Endothelial cell of umbilical vein (primary cell): ENCODE measurements at places on chromosomes 2 and 18. TPM values are rescaled to one million over a fixed set of nuclear protein-coding genes. Genes with fewer than 3 reads are reported as not detected.

GRCh38 chr2:144999071-144999875, 479.4 kb upstream of the ZEB2 start:
- no peak overlapping the region for H3K4me3 ChIP-seq
- no peaks in the 10 kb centered on the region for H3K36me3 ChIP-seq
- peaks cover 13% of the 10 kb centered on the region for H3K4me1 ChIP-seq

DNA sequence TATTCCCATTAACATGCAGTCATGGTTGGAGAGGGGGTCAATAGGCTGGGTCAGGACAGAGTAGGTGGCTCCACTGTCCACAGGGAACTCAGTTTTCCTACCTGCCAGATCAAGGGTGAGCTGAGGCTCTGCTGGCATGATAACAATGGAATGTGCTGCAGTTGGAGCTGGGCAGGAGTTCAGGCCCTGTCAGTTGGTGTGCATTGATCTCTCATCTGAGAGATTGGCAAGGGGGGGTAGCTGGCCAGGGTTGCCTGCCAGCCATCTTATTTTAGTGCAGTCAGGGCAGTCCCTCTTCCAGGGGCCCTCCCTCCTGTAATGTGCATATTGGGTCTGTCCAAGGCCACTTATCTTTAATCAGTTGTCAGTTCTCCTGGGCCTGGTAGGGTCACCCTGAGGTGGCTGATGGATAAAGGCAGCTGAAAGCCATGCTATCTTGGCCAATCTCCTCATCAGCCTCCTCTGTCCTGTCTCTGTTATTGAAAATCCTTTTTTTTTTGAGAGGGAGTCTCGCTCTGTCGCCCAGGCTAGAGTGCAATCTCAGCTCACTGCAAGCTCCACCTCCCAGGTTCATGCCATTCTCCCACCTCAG, 38.1 kb upstream of the CCBE1 start:
- H3K4me3 ChIP-seq, result no peak overlapping the region
- DNase-seq, result no peak
- no peak overlapping the region for H3K27ac ChIP-seq

- peaks cover 47% of the 10 kb centered on the region for H3K4me1 ChIP-seq
- H3K36me3 ChIP-seq, result no peaks in the 10 kb centered on the region
- H3K27me3 ChIP-seq, result no peaks in the 10 kb centered on the region
- no peak overlapping the region for H3K27ac ChIP-seq
Measured at GRCh38 chr2:134429886-134430285, 176.0 kb downstream of the MGAT5 start.

- H3K27me3 ChIP-seq, result no peaks in the 10 kb centered on the region
- H3K4me3 ChIP-seq, result no peak overlapping the region
- H3K27ac ChIP-seq, result no peak overlapping the region
- peaks cover 34% of the 10 kb centered on the region for H3K36me3 ChIP-seq
- H3K4me1 ChIP-seq, result no peaks in the 10 kb centered on the region
Measured at GRCh38 chr2:11790228-11790627, 43.8 kb downstream of the LPIN1 start.

GRCh38 chr2:6077585-6077984, 385.4 kb downstream of the SOX11 start:
- H3K27ac ChIP-seq, result no peak overlapping the region
- H3K36me3 ChIP-seq, result no peaks in the 10 kb centered on the region
- DNase-seq, result no peak
- no peaks in the 10 kb centered on the region for H3K27me3 ChIP-seq

DNA sequence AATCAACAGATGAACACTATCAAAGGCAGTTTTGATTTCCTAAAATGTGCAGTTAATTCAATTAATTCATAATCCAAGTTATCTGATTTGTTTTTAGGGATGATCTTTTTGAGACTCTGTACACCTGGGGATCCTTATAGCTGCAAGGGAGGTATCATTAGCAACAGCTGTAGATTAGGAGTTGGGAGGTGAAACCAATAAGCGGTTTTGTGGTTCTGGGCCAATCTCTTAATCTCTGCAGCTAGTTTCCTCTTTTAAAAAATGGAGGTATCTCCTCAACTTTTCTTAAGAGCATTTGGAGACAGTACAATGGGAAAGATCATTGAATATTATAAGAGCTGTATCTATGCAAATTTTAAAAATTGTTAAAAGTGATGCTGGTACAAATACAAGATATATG, 126.0 kb downstream of the MC4R start:
- no peaks in the 10 kb centered on the region for H3K27me3 ChIP-seq
- no peak for DNase-seq
- H3K27ac ChIP-seq, result no peak overlapping the region
- H3K4me1 ChIP-seq, result no peaks in the 10 kb centered on the region

GRCh38 chr2:173290518-173290917, 64.2 kb upstream of the CDCA7 start:
- DNase-seq, result no peak
- no peak overlapping the region for H3K4me3 ChIP-seq
- no peaks in the 10 kb centered on the region for H3K36me3 ChIP-seq

DNA sequence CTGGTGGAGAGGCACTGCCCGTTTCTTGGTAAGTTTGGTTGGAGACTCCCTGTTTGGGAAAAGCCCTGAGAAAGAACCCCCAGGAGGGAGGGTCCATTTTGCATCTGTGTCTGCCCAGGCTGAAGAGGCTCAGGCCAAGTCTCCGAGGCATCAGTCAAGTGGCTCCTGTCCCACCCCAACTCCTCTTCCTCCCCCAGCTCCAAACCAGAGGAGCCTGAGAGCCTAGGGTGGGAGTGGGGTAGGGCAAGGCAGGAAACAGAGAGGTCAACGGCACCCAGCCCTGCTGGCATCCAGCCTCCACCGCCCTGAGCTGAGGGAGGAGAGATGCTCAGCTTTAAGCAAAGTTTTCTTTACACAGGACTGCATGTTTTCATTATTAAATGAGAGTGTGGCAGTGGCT, 38.2 kb downstream of the CYP27C1 start:
- no peak overlapping the region for H3K27ac ChIP-seq
- H3K36me3 ChIP-seq, result no peaks in the 10 kb centered on the region
- DNase-seq, result no peak
- H3K4me3 ChIP-seq, result no peak overlapping the region
- no peaks in the 10 kb centered on the region for H3K27me3 ChIP-seq
- H3K4me1 ChIP-seq, result peaks cover 10% of the 10 kb centered on the region

Gene GAREM2
- polyA plus RNA-seq, result 3.7 TPM in 2 replicates

Gene AQP12A
- polyA plus RNA-seq, result not detected in 2 replicates

Gene ABI2
- 30.9 and 35.7 TPM in 2 replicates for polyA plus RNA-seq

Gene PDE1A
- 0.40 and 0.43 TPM in 2 replicates for polyA plus RNA-seq

Gene AOX1
- 0.02 and 0.03 TPM in 2 replicates for polyA plus RNA-seq
